IMR-90 (cell line): ENCODE measurements at places on chromosomes 7 and 10. TPM values are rescaled to one million over a fixed set of nuclear protein-coding genes. Genes with fewer than 3 reads are reported as not detected.

MKX gene
- total RNA-seq, result 0.28 and 0.36 TPM in 2 replicates

NDUFA5 gene
- total RNA-seq, result 2.9 and 14.4 TPM in 2 replicates

AGK gene
- total RNA-seq, result 37.3 and 37.5 TPM in 2 replicates

ARL5B gene
- 12.0 and 32.8 TPM in 2 replicates for total RNA-seq

HSPA12A gene
- 16.1 and 18.6 TPM in 2 replicates for total RNA-seq

OR6B1 gene
- not detected in 2 replicates for total RNA-seq

FEZF1 gene
- total RNA-seq, result not detected in 2 replicates

POM121C gene
- total RNA-seq, result 6.1 and 7.8 TPM in 2 replicates

GRCh38 chr10:108966005-108966404 lies 957.3 kb downstream of the XPNPEP1 start:
- no peak for DNase-seq

DNA sequence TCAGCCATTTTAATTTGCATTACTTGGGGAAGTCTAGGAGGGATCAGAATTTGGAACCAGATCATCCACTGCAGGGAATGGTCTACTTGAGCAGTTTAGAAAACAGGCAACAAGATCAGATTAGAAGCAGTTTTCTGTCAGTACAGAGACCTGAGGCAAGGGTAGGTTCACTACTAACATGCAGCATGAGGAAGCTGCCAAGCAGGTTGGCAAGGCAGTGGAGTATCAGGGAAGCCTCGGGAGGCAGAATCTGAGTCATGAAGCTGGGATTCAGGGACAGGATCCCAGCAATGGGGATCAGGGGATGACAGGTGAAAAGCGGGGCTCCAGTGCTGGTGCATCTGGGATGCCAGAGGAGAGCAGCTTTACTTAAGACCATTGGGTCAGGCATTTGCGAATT lies 28.1 kb downstream of the ENO4 start:
- no peak for DNase-seq

GRCh38 chr7:110418659-110419280 lies 672.2 kb upstream of the LRRN3 start:
- no peak for DNase-seq

- DNase-seq, result peak; percentile 20
Measured at GRCh38 chr10:3729397-3729976, 55.5 kb downstream of the KLF6 start.

- no peak for DNase-seq
Measured at GRCh38 chr7:91692800-91693199, 187.7 kb downstream of the MTERF1 start.

DNA sequence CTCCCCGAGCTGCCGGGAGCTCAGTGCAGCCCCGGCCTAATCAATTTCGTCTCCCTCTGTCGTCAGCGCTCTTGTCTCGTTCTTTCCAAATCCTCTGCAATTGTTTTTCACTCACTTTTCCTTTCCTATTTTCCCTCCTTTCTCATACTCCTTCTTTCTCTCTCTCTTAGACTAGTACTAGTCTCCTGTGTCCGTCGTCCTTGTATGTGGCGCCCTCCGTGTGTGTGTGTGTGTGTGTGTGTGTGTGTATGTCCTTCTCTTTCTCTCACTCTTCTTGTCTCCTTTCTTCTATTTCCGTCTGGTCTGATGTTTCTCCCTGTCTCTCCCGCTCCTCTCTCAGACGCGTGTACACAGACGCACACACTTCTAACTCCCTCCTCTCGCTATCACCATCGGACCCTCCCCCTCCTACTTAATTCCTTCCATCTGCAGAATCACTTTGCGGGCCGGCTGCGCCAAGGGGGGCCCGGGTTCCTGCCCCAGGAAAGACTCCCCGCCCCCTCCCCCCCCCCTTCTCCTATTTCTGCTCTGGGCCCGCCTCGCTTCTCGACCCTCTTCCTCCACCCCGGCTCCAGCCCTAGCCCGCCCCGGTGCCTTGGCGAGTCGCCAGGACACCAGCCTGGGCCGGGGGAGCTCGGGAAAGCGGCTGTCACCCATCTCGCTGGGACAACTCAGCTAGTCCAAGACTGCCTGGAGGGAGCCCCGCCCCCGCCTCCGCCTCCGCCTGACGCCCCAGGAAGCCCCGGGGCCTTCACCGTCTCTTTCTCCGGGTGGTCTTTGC lies 743 bp upstream of the ZCCHC24 start:
- DNase-seq, result peak; percentile 58

DNA sequence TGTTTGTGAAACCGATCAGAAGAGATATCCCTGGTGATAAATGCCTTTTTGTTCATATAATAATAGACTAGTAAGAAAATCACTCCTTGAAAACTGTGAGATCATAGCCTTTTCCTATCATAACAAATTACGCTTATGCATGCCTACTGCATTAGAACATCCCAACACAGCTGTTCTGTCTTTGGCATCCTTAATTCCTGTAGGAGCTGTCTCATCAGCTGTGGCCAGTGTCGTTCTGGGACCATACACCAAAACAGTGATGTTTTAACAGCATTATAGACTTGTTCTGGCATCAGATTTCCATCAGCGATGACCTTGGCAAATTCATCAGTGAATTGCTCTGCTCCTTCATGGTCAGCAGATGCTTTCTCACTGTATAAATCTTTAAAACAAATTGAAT lies 423.6 kb upstream of the LRGUK start:
- peak; percentile 98 for DNase-seq

DNA sequence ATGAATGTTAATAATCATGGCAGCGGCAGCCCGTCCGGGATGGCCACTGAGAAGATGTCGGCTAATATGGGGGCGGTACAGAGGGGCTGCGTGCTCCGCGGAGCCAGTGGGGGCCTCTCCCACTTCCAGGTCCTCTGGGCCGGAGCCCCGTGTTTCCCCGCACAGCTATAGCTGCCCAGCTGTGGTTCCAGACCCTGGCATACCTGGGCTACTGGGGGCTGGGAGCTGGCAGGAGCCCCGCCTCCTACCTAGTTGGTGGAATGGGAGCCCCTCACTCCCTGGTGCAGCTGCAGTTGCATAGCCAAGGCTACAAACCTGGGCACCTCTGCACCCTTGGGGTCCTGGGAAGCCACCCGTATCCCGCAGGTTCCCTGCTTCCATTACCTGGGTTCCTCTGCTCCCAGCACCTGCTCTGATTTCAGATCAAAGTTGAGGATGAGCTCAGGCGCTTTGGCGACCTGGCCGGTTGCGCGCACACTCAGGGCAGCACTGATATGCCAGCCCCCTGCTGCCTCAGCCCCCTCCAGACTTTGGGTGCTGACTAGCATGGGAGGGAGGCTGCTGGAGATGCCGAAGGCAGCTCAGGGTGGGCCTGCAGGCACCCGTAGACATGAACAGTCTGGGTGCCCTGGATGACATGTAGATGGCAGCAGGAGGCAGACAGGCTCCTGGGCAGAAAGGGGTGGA lies 236.5 kb upstream of the SEMA3D start:
- no peak for DNase-seq

DNA sequence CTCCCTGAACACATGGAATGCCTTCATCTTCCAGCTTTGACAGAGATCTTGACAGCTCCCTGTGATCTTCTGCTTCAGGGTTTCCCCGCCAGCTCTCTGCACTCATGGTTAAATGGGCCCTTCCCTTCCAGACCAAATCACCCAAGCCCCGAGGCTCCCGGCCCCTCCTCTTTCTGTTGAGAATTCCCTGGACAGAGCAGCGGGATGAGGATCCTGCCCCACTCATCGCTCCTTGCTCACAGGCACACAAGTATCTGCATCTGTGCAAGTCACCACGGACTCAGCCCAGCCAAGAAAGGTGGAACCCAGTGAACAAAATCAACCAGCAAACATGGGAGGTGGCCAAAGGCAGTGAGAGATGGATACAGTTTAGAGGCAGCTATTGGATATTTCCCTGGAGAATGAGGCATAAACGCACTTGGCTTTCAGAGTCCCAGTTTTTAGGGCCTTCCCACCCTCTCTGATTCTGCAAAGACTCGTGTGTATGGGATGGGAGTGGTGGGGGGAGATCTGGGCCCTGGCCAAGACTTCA lies 37.7 kb upstream of the CXCL12 start:
- no peak for DNase-seq

DNA sequence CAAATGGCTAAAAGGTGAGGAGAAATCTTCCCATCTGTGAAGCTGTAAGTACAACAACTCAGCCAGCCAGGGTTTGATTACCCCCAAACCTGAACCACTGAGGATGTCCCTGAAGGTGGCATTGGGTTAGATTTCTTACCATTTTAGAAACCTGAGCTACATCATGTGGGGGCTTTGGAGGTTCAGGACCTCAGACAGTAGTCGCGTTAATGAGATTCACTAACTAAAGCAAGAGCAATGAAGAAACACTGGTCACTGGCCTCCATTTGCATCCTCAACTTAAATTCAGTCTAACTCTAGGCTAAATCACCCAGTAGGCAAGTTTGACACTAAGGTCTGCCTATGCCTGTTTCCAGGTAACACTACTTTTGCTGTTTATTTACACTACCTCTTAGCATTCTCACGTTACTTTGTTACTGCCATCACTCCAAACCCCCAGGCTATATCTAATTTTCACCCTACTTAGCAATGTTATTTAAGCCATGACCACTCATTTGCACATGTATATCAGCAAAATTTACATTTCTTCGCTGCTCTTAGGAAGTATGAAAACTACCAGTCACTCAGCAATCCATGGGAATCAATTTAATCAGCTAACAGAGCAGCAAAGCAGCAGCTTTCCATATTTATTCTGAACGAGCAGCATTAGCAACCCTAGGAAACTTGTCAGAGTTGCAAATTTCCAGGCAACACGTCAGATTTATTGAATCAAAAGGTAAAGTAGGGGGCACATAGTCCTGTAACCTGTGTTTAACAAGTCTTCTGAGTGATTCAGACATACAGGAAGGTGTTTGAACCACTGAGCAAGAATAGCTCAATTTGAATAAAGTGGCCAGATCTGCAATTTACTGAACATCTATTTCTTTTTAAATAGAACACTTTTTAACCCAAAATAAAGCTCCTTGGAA lies 788.4 kb upstream of the SORCS1 start:
- DNase-seq, result no peak

GRCh38 chr10:119243488-119243887 lies 36.1 kb downstream of the GRK5 start:
- no peak for DNase-seq

GRCh38 chr7:111339006-111339405 lies 223.3 kb downstream of the IMMP2L start:
- no peak for DNase-seq

DNA sequence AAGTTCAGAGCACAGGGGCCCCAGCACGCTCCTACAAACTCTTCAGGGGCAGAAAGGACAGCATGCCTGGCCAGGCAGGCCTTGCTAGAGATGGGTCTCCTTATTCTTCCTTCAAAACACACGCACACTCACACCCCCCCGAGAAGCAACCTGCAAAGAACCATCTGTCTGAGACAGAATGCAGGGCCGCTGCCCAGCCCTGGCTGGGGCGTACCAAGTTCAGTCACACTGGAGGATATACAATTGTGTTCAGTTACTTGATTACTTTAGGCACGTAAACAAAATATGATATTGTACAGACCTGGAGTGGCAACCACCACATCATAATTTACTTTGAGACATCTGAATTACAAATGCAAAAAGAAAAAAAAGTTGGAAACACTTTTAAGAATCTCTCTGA lies 5.7 kb downstream of the FAM53B start:
- no peak for DNase-seq

DNA sequence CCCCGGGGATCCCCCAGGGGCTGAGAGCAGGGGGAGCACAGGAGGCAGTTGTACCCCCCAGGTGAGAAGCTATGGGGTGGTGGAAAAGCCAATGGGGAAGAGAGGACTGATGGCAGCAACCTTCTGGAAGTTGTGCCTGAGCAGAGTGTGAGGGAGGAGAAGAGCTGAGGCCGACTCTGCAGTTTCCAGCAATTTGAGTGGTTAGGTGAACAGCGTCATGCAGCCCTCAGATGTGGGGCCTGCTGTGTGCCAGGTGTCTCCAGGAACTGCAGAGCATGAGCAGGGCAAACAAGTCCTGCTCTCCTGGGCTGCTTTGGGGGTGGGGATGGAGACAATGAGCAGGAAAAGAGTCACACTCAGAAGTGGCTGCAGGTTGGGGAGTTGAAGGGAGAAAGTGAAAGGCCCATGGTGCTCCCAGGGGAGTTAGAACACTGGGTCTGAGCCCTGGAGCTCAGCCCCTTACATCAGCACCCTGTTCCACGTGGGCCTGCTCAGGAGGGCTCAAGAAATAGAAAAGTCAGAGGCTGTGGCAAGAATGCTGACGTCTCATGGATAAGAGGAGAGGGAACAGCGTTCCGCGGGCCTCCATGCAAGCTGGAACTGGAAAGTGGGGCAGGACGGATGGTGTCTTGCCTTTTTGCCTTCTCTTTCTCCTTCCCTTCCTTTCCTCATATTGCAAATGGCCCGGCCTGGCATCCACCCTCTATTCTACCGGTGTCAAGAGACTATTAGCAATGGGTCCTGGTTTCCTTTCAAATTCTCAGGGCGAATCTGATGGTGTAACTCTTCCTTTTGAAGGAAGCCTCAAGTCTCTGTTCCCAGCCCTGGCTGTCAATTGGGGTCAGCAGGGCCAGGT lies 4.0 kb upstream of the AFAP1L2 start:
- no peak for DNase-seq

DNA sequence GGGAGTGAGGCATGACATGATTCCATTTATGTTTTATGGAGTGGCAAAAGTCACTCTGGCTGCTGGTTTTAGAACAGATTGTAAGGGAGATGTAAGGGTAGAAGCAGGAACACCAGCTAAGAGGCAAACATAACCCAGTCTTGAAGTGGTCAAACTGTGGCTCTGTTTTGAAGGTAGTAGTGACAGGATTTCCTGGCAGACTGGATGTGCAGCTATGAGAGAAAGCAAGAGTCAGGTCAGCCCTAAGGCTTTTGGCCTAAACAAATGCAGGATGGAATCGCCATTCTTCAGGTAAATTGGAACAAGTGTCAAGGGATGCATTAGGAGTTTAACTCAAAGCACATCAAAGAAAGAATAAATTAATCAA lies 175.3 kb upstream of the AGR3 start:
- no peak for DNase-seq

DNA sequence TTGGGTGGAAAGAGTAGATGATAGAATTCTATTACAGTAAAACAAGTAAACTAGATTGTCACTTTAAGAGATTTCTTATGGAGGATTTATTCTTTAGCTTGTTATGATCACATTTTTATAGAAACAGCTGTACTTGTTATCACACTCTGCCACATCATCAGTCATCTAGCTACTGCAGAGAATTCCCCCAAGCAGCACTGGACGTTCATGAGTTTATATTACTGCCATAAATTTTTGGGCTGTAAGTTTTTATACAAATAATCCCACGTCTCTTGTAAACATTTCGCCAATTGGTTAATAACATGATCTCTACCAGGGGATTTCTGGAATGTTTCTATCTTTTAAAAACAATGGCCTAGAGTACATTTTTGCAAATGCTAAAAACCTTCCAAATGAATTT lies 238.8 kb downstream of the POLR1F start:
- peak; percentile 84 for DNase-seq

- DNase-seq, result no peak
Measured at GRCh38 chr7:76056241-76056640, 8.3 kb downstream of the MDH2 start.

GRCh38 chr10:86775056-86775869 lies 18.8 kb downstream of the BMPR1A start:
- DNase-seq, result peak; percentile 33
